ENCODE measurements at places on chromosomes 1 and 21.
A peak's percentile ranks its signal among the peaks of the same experiment; 100 is the strongest.

GRCh38 chr1:224271106-224271505 is 58.9 kb downstream of the NVL start:
- no peak for DNase-seq

- peak; percentile 49 for DNase-seq
These were observed 6.3 kb upstream of the GPR25 start for GRCh38 chr1:200866521-200866920.

GRCh38 chr1:199907361-199907760 is 120.1 kb upstream of the NR5A2 start:
- DNase-seq, result no peak

DNA sequence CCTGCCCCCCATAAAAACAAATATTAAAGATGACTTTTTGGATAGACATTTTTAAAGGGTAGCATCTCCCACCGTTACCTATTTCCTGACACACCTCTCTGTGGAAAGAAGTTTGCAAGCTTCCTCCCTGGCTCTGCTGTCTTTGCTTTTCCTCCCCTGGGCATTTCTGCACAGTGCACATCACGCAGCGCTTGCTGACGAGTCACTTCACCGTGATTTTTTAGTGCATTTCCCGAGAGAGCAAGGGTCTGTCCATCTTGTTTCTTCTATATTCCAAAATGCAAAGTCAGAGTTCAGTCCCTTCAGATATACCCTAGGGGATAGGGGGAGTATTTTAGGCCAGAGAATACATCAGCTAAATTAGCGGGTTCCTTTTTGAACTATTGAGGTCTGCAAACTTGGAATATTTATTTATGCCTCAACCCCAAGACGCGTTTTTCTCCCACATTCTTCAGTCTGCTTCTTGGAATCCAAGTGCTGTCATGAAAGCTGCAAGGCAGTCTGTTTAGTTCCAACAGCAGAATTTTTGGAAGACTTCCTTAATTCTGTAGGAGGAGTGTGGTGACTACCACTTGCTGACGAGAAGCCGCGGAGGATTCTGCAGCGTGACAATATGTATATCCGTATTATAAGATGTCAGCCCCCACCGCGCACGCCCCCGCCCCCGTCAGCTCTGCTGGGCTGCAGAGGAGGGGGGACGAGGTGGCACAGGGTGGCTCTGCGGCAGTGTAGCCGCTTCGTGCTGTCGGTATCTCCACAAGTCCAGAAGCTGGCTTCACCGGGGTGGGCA is 22.4 kb downstream of the SMYD2 start:
- DNase-seq, result no peak

- no peak for DNase-seq
These were observed 11.4 kb downstream of the ALDH9A1 start for GRCh38 chr1:165686971-165687433.

GRCh38 chr1:121452484-121452883 is 267.7 kb downstream of the SRGAP2C start:
- no peak for DNase-seq

GRCh38 chr1:181089676-181090544 is 1.4 kb downstream of the IER5 start:
- DNase-seq, result peak; percentile 54

GRCh38 chr1:46342677-46343350 is 2.2 kb downstream of the NSUN4 start:
- DNase-seq, result no peak

GRCh38 chr1:46219551-46220520 is 16.7 kb downstream of the LURAP1 start:
- DNase-seq, result no peak

DNA sequence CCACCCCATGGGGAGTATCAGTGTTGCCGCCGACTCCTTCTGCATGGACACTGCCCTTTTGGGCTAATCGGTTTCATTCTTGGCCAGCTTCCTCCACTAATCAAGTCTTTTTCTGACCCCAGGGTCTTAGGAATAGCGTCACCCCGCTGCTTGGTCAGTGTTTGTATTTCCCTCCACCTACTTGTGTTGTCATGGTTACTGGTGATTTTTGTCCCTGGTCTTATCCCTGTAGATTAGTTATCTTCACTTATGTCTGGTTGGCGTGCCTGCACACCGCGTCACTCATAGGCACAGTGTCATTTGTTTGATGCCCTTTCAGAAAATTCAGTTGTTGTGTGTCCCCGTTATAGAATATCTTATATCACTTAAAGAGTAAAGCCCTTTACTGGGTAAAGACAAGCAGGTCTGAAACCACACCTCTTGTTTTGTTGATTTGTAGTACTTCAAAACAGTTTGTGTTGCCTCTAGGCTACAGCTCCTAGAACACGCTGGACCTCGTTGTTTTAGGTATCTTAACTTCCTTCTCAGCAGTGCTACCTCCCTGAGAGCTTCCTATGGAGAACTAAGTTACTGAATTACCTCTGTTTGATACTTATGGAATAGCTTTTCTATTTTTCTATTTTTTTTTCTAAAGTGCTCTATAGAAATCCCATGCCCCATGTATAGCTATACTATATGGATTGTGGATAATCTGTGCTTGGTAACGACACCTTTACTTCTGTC is 868 bp downstream of the PPP1R12B start:
- DNase-seq, result no peak

- no peak for DNase-seq
These were observed 10.4 kb downstream of the MUL1 start for GRCh38 chr1:20497506-20497905.

DNA sequence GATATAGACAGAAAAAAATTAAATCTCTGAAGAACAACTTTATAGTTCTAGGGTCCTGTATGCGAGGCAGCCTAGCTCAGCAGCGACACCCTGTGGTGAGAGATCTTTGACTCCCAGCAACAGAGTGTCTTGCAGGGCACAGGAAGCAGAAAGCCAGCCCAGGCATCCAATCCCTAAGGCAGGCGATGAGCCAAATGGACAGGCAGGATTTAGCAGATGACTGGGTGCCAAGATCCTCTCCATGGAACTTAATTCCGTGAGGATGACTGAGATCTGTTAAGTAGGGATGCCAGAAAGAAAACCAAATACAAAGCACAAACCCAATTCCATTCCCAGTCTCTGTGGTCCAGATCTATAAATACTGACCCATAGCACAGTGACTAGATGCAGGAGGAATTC is 38.8 kb downstream of the HLCS start:
- peak; percentile 81 for DNase-seq

GRCh38 chr21:31176080-31176551 is 137.8 kb upstream of the KRTAP19-8 start:
- no peak for DNase-seq

- no peak for DNase-seq
These were observed 248.1 kb upstream of the FMN2 start for GRCh38 chr1:239843541-239843940.

DNA sequence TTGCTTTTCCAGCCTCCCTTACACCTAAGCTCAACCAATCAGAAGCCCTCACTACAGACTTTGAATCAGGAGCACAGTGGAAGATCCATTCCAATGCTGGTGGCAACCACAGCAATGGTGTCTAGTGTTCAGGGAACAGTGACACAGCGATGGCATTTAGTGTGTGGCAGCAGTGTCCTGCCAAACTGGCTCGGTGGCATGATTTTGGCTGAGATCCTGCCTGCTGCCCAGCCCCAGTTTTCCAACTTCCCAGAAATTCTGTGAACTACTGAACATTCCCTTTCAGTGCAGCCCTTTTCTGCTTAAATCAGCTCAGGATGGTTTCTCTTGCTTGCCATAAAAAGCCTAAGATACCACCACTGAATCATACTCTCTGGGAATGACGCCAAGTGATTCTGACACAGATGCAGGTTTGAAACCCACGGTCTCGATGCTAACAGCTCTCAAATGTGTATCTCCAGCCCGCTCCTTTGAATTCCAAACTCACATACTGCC is 8.8 kb downstream of the ASAP3 start:
- no peak for DNase-seq

GRCh38 chr1:225464851-225465792 is 37.3 kb upstream of the LBR start:
- DNase-seq, result no peak

DNA sequence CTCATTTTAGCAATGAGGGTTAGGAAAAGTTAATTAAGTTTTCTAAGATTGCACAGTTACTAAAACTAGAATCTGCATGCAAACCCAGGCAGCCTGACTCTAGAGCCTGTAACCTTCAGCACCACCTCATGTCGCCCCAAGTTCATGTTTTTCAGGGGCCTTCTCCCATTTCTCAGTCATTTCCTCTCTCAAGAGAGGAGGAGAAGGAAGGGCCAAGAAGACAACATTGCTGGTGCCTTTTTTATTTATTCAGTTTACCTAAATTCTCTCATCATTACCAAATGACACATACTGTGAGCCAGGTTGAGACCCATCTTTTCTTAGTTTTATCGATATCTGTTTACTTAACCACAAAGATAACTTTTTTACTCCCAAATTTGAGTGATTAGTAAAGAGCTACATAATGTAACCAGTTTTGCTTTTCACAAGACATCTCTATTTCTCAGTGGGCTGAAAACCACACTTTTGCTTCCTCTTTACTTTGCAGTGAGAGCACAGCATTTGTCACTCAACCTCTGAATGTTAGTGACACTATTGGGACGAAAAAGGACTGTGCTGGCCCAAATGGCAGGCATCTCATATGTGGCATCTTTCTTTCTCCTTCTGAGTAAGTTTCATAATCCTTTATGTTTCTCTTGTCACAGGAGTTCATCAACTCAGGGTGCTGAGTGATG is at the start of gene CD101:
Gene CD101, plus strand, starts transcription at position 507 of the 674 bp plus-strand sequence. Its CDS starts 58 bp downstream, at position 565.
- peak; percentile 22 for DNase-seq

DNA sequence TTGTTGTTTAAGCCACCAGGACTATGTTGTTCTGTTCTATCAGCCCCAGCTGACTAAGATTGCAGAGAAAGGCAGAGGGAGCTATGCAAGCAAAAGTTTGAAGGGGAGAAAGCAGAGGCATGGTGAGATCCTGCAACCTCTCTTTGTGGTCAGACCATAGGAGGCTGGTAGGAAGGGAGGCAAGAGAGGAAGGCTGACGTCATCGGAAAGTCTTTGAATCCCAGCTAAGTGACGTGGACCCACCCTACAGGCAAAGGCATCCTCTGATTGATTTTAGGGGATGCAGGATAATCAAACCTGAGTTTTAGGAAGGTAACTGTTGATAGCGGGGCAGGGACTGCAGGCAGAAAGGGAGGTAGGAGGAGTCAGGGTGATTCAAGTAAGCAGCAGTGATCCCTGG is 23.3 kb upstream of the TNNI1 start:
- no peak for DNase-seq

DNA sequence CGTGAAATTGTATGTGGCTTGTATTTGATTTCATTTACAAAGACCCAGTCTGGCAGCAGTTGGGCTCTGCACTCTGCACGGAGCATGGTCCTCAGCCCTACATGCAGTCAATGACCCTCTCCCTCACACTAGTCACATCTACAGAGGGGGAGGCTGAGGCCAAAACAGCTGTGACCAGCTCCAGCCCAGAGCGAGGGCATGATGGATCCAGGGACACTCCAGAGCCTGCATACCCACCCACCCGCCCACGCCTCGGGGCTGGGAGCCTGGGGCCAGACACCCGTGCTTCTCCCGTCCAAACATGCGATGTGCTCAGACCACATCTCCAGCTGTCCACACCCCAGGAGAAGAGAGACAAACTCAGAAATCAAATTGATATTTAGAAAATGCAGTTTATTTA is 14.0 kb upstream of the PRDM16 start:
- DNase-seq, result no peak

GRCh38 chr1:178412400-178412770 is 84.4 kb downstream of the CLEC20A start:
- no peak for DNase-seq

DNA sequence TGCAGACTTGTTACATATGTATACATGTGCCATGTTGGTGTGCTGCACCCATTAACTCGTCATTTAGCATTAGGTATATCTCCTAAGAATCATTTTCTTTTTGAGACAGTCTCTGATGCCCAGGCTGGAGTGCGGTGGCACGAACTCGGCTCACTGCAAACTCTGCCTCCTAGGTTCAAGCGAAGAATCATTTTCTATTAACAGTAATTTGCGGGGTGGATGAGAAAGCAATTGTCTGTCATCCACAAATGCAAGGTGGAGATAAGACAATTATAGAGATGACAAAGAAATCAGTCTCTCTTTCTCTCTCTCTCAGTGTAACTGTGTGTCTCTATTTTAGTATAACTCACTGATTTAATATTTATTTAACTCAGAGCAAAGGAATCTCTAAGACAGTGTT is 131.0 kb upstream of the KIAA1614 start:
- DNase-seq, result no peak

- no peak for DNase-seq
These were observed 58.1 kb downstream of the SCCPDH start for GRCh38 chr1:246782120-246782900.

DNA sequence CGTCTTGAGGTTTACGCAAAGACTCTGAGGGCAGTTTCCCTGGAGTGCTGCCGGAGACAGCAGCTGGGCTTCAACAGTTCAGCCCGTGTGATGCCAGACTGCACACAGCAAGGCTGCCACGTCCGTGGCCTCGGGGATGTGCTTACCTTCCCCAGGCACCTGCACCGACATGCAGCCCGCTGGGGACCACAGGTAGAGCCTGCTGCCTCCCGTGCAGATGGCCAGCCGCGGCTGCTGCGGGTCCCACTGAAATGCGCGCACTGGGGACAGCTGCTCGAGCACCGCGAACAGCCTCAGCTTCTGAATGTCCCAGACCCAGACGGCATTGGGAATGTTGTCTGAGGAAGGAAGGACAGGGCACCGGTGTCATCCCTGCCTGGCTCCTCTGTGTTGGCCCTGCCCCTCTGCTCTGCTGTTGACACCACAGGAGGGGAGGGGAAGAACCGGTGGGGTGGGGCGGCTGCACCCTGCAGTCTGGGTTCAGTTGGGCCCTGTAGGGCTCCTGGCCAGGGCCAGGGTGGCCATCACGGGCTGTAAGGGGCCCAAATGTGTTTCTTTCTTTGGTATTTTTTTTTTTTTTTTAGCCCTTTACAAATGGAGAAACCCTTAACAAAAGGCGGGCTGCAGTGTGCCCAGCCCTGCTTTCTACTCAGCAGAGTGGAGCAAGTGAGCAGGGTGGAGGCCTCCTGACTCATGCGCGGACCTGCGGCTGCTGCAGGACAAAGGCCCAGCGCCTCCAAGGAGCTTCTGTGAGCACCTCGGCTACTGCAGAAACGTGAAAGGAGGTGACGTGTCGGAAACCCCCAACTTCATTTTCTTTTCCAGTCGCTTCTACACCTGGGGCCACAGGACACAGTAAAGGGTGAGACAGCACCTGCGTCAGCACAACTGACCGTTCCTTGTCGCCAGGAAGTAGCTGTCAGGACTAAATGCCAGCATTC is 6.8 kb downstream of the TPRG1L start:
- no peak for DNase-seq

DNA sequence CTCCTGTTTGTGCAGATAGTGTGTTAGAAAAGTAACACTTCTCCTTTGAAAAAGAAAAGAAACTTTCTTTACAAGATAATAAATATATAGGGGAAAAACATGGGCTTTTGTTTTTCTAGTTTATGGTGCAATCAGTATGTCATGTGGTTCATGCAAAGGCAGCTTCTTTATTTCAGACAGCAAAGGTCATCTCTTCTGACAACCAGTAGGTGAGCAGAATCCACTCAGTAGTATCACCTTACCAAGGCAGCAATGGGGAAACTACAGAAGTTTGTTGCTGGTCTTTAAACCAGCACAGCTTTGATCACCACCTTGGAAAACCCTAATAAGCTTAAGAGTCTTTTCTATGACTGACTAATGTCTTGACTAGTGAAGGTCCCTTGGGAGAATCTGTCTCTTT is 13.0 kb upstream of the SAMSN1 start:
- no peak for DNase-seq

- no peak for DNase-seq
These were observed 109.7 kb upstream of the BARHL2 start for GRCh38 chr1:90826834-90827233.

All from stimulated activated CD4-positive, alpha-beta T cell treated with anti-CD3 and anti-CD28 coated beads, Interleukin-2, amount 100 ng/mL, for 48 hours (primary cell).